A172 (cell line): ENCODE measurements at places on chromosomes 5 and 9.

- DNase-seq = no peak
These were observed 561.4 kb upstream of the FAM174A start for GRCh38 chr5:99973779-99974178.

DNA sequence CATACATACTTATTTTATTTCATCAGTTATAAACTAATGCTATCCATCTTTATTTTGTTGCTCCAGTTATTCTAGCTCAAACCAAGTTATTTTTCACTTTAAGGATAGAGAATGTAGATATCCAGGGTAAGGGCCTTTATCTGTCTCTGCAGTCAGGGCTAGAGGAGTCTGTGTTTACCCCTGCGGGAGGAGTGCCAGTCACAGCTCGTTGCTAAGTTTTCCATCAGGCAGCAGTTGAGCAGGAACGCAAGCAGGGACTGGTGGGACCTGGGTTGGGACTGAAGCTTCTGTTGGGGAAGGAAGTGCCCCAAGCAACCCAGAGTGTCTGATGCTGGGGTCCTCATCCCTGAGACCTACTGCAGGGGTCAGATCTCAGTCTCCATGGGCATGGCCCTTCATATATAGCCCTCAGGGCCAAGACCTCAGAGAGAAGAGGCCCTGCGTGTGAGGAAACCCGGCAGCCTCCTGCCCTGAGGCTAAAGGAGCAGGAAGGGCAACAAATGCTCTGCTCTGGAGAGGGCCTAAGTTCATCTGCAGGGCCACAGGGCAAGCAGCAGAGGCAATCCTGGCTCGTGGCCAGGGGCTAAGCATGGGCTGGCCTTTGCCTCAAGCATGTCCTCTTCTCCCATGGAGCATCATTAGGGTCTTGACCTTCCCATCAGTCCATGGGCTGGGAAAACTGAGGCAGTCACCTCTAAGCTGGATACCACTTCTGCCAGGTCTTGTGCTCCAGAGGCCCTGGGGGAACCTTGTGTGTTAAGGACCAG, 6.6 kb downstream of the SLC22A4 start:
- no peak for DNase-seq

- no peak for DNase-seq
These were observed 55.3 kb downstream of the HMCN2 start for GRCh38 chr9:130320723-130321481.

GRCh38 chr5:160466889-160467554, 45.4 kb downstream of the PTTG1 start:
- DNase-seq = no peak

GRCh38 chr9:5791870-5792269, 41.0 kb downstream of the ERMP1 start:
- no peak for DNase-seq
